ENCODE measurements at places on chromosomes 12 and 14.

DNA sequence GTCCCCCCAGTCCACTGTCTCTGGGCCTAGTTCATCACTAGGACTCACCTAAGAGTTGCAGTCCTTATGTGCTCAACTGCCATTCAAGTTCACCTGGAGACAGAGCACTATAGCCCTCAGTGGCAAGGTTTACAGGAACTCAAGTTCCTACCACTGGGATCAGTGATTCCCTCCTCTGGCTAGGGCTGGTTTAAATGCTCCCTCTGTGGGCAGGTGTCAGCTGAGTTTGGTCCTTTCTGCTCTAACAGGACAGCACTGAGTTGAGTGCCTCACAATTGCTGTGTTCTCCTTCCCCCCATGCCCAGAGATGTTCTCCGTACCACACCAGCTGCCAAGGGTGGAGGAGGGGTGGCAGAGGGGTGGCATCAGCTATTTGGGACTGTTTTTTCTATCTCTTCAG is 20.8 kb upstream of the SAV1 start:
- DNase-seq, result no peak

GRCh38 chr12:116931665-116932064 is 20.9 kb downstream of the FBXW8 start:
- DNase-seq, result no peak

- DNase-seq, result no peak
Observed at GRCh38 chr12:11752403-11753149, 103.1 kb downstream of the ETV6 start.

GRCh38 chr12:105357162-105357691 is 26.7 kb downstream of the C12orf75 start:
- peak; percentile 54 for DNase-seq

GRCh38 chr12:49948866-49949845 is 1.4 kb upstream of the AQP2 start:
- no peak for DNase-seq

DNA sequence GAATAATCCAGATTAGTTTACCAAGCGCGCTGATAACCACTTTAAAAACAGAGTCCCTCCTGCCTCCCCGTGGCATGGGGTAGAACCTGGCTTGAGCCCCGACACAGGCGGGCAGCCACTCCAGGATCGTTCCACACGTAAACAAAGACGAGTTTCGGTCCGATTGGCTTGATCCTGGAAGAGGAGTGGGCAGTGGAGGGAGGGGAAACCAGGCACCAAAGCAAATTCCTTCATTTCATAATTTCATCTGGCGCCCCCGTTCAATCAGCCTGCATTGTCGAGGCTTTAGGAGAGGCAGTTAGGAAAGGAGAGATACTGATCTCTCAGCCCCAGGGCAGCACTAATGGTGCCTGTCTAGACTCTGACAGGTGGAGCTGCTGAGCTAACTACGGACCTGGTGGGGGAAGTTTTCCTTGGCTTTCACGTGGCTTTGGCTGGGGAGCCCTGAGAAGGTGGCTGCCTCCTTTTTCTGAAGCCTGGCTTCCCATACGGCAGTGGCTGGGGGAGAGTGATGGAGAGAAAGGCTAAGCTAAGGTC is 751 bp upstream of the GPRC5A start:
- peak; percentile 82 for DNase-seq

GRCh38 chr14:101226603-101227425 is 323.3 kb upstream of the RTL1 start:
- no peak for DNase-seq

DNA sequence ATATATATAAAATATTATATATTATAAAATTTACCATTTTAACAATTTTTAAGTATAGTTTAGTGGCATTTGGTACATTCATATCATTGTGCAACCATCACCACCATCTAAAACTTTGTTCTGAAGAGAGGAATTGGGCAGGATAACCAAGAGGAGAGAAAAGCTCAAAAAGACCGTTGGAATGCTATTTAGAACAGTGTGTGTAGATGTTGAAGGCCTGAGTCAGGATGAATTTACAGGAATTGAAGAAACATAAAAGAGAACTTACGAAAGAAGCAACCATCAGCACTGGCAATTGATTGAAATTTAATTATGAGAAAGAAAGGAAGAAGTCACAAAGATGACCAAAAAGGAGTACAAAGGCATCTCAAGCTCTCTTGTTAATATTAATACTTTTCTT is 196.9 kb upstream of the PWP1 start:
- DNase-seq, result no peak

DNA sequence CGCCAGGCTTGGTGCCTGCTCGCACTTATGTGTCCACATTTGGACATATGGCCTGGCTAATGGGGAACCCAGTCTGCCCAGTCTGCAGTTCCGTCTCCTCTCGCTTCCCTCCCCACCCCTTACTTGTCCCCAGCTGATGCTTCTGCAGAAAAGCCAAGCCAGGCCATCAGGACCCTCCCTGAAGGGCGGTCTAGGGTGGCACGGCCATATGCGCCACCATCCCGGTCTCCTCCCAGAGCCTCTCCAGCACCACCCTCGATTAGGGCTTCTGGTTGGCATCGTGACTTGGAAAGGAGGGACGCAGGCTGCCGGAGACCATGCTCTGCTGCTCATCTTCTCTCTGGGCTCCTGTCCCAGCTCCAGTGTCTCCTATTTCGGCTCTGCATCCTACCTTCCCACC is 54.6 kb downstream of the CALM1 start:
- no peak for DNase-seq

GRCh38 chr14:103078860-103079587 is 5.0 kb upstream of the LBHD2 start:
- no peak for DNase-seq

DNA sequence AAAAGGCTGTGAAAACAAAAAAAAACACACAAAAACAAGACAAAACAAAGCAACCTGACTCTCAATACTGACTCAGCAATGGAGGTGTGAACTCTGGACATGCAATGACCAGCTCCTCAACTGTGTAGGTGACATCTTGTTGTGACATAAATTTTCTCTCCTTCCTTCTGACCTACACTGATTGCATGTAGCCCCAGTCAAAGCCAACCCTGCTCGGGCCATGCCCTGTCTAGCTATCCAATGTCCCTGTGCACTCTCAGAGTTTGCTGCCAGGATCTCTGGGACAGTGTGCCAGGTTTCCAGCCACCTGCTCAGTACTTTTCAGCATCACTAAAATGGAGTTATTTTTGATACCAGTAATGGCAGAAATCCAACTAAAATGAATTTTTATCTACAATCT is 18.9 kb upstream of the CRACR2A start:
- DNase-seq, result no peak

DNA sequence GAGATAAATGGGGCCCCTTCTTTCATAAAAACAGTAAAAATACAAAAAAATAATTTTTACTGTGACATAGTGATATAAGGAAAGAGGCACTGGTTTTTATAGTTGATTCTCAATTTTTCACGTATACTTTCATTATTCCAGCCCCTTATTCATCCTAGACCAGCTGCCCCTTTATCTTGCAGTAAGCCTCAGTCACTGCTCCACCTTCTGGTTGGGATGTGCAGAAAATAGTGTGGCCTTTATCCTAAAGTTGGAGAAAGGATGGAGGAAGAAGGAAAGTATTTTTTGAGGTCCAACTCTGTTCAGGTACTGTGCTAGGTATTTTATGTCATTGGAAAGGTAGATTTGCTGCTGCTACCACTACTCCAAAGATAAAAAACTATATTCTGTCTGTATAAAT is 172.7 kb downstream of the ANO6 start:
- peak; percentile 64 for DNase-seq

- DNase-seq, result no peak
Observed at GRCh38 chr14:104392001-104392395, 187.6 kb upstream of the C14orf180 start.

DNA sequence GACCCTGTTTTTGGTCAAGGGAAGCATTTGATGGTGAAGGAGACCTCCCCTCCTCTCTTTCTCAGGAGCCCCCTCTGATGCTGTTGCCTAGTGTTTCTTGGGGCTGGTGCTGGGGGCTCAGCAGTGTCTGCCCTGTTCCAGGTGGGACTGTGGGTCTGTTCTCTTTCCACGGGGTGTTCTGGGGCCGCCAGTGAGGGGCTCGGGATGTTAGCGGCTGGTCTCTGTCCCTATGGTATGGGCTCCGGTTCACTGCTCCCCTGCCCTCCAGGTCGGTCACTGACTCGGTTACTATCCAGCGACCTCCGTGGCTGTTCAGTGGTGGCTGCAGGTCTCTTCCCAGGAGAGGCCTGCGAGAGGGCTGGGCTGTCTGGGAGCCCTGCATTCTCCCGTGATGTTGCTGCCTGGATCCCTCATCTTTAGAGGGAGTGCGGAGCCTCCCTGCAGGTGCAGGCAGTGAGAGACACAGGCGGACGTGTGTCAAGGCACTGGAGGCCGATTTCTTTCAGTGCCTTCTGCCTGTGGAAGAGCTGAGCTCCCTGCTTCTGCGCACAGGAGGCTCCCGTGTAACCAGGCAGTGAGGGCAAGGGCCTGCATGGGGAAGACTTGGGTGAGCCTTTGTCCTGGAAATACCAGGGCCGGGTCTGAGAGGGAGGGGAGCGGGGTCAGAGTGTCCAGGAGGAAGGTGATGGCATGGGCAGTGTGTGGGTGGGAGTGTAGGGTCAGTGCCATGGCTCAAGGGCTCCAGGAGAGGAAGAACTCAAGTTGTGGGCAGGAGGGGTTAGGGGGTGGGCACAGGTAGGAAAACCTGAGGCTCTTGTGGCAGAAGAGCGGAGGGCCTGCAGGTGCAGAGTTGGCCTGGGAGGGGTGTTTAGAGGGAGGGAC is 362.6 kb downstream of the TMEM121 start:
- no peak for DNase-seq

DNA sequence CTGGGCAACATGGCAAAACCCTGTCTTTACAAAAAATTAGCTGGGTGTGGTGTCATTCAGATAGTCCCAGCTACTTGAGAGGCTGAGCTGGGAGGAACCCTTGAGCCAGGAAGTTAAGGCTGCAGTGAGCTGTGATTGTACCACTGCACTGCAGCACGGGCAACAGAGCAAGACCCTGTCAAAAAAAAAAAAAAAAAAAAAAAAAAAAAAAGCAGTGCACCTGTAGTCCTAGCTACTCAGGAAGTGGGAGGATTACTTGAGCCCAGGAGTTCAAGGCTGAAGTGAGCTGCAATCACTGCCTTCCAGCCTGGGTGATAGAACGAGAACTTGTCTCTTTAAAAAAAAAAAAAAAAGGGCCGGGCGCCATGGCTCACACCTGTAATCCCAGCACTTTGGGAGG is 5.6 kb downstream of the REM2 start:
- no peak for DNase-seq

GRCh38 chr14:103401223-103402214 is 16.3 kb downstream of the MARK3 start:
- peak; percentile 91 for DNase-seq

DNA sequence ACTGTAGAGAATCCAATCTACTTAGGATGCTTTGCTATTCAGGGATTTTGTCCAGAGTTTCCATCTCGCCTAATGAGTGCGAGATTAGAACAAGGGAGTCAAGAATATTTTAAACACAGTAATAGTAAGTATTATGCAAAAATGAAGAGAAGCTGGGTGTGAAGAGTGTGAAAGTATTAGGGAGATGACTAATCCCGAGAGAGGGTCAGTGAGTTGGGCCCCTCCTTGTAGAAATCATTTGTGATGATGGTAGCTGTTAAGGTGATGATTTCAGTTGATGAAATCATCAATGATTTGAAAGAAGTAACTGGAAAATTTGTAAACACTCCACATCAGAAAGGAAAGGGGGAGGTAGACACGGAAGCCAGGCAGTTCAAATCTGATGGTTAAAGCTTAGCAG is 478.9 kb upstream of the MGAT4C start:
- DNase-seq, result no peak

DNA sequence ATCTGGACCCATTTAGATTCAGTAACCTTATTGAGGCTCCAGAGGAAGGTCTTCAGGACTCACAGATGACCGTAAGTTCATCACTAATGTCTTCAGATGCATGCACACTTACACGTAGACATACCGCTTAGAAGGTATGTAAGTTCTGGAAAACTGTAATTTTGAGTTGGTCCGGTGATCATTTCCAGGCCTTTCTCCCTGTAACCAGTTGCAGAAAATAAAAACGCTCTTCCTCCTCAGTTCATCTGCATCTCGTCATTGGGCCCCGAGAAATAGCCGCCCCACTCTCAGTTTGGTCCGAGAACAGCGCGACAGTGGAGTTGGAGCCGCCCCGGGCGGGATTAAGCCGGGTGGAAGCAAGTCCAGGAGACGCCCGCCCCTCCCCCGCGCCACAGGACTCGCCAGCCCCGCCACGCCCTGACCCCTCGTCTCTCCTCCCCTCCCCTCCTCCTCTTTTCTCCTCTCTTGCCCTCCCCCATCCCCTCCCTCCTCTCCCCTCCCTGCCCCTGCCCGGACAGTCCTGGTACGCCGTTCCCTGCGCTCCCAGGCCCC is 83.7 kb downstream of the TNFAIP2 start:
- peak; percentile 95 for DNase-seq

DNA sequence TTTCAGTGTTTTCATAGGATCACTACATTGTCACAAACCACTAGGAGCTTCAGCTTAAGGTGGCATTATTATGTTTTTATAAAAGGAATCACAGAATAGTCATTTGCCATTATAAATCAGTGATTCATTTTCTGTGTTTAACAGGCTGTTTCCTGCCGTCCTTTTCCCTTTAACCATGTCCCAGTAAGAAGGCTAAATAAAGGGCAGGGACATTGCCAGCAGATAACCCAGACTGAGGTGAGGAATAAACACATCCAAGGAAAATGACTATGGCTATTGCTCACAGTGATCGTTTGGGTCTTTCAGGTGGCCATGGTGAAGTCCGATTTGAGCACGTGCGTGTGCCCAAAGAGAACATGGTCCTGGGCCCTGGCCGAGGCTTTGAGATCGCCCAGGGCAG is 17.9 kb upstream of the ALDH2 start:
- DNase-seq, result no peak

- no peak for DNase-seq
Observed at GRCh38 chr12:62403031-62403430, 63.6 kb upstream of the MON2 start.

- peak; percentile 96 for DNase-seq
Observed at GRCh38 chr14:105020815-105021655, at the start of gene CDCA4. Gene CDCA4 (minus strand): TSS chr14:105021083. CDS start chr14:105011929, 9,154 bp downstream.

GRCh38 chr12:117481470-117481869 is 120.0 kb upstream of the NOS1 start:
- no peak for DNase-seq

DNA sequence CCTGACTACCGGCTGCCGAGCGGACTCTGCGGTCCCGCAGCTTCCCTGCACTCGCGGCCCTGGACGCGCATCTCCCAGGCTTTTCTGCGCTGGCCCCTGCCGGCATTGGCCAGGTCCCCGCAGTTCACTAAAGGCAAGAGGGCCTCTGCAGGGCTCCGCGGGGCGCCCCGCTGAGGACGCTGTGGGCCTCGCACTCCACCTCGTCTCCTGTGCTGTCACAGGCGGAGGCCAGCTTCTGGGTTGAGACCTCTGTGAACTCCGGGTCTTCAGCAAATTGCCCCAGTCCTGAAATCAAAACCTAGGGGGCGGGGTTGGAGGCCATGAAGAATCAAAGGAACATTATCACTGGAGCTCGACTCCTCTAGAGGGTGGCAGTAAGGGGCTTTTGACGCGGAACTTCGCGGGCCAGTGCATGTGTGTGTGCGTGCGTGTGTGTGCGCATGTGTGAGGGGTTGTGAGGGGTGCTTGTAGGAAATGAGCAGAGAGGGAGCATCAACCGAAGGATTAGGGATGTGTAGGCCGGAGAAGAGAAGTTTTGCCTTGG is 68.5 kb upstream of the CAPRIN2 start:
- no peak for DNase-seq

GRCh38 chr14:63478437-63478852 is 64.7 kb downstream of the PPP2R5E start:
- DNase-seq, result no peak
